ENCODE measurements at places on chromosomes 13 and 19. TPM values are rescaled to one million over a fixed set of nuclear protein-coding genes. Genes with fewer than 3 reads are reported as not detected.

GRCh38 chr13:83086088-83086487 lies 796.2 kb downstream of the SLITRK1 start:
- DNase-seq, result no peak

GRCh38 chr13:50225193-50226155 lies 210.2 kb downstream of the KCNRG start:
- DNase-seq, result no peak

- DNase-seq, result no peak
Observed at GRCh38 chr13:91249861-91250260, 97.6 kb upstream of the MIR17HG start.

IGSF23 gene
- not detected for total RNA-seq

CERS1 gene
- 13.1 TPM for total RNA-seq

Data from G401 (cell line).